ENCODE measurements at places on chromosomes 16 and 17. TPM values are rescaled to one million over a fixed set of nuclear protein-coding genes. Genes with fewer than 3 reads are reported as not detected.

The SNX20 gene
- 1.8 TPM for total RNA-seq

The TBX21 gene
- 0.36 TPM for total RNA-seq

The IGFALS gene
- 2.2 TPM for total RNA-seq

The ACSM2B gene
- total RNA-seq, result not detected

The AOC3 gene
- 134 TPM for total RNA-seq

The STH gene
- not detected for total RNA-seq

The ATP2C2 gene
- total RNA-seq, result not detected

The SEC14L5 gene
- 2.5 TPM for total RNA-seq

The HSPB9 gene
- total RNA-seq, result 0.83 TPM

The RGS11 gene
- total RNA-seq, result 24.9 TPM

The CIBAR2 gene
- not detected for total RNA-seq

The RNF43 gene
- total RNA-seq, result 0.28 TPM

The NPTX1 gene
- total RNA-seq, result 36.9 TPM

The RPA1 gene
- total RNA-seq, result 46.8 TPM

Measured in sigmoid colon (tissue), 7 donors.